ENCODE measurements at places on chromosomes 16 and 17.

DNA sequence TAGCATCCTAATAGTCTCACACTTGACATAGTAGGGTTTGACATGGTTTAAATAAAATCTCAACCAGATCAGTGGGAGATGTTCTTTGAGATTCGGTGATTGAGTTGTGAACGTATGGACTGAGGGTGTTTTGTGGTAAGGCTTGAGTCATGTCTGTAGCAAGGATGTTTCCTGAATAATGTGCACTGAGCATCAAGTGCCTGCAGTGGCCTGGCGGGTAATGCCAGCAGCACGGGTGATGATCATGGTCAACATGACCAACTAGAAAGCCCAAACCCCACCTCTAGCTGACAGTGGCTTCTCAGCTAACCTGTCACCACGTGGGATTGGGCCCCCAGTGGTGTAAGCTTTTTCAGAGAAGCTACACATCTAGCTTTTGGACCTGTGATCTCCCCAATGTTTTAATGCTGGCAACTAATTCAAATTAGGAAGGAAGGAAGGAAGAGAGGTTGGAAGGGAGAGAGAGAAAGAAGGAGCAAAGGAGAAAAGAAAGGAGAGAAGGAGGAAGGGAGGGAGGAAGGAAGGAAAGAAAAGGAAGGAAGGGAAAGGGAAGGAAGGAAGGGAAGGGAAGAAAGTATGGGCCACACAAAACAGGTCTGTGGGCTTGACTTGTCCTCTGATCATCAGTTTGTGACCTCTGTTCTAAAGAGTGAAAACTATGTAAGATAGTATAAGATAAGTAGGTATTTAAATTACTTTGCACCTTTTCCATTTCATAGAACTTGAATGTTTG, 55.4 kb downstream of the WWOX start:
- DNase-seq, result no peak

- no peak for DNase-seq
These were observed 196.0 kb upstream of the CACNG5 start for GRCh38 chr17:66638707-66639479.

DNA sequence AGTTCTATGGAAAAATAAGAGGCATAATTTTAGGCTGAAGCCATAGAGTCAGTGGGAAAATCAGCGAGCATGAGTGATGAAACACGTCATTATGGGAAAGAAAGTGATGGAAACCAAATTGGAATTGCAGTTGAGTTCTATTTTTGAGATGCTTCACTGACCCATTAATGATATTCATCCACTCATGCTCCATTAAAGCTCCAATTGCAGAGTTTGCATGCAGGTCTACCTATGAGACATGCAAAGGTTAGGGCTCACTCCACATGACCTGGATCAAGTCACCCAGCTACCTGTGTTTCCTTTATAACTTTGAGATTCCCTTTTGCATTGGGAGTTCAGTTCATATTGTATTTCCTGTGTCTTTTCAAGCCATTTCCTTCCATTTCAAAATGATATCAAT, 8.0 kb upstream of the KRTAP2-4 start:
- DNase-seq, result no peak

DNA sequence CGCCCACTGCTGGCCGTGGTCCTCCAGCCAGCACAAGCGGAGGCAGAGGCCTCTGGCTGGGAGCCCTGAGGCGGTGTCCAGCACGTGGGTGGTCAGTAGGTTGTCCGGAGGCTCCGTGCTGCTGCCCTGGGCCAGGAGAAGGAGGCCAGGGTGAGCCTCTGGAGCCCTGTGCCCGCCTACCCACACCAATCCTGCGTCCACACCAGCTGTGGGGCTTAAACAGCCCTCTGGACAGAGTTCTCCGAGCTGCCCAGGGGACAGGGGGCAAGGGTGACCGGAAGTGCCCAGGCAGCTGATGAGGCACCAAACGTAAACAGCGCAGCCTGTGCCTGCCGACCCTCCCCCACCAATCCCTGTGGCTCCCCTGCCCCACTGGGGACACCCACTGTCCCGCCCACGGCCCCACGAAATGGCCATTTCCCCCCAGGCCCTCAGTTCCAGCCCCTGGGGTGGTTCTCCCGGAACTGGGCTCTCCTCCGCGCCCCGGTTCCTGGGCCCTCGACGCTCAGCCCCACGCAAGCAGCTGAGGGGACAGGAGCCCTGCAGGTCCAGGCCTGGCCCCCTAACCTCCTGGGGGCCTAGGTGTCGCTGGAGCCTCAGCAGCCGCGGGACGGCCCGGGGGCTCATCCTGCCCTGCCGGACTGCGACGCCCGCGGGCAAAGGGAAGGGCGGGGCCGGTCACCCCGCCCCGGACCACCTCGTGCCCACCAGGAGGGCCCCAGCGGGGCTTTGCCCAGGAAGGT, 27.9 kb upstream of the DBNDD1 start:
- DNase-seq, result no peak

- no peak for DNase-seq
These were observed 32.7 kb downstream of the STAT5B start for GRCh38 chr17:42243493-42243982.

- DNase-seq, result no peak
These were observed 40.5 kb upstream of the KLHDC4 start for GRCh38 chr16:87806261-87806640.

DNA sequence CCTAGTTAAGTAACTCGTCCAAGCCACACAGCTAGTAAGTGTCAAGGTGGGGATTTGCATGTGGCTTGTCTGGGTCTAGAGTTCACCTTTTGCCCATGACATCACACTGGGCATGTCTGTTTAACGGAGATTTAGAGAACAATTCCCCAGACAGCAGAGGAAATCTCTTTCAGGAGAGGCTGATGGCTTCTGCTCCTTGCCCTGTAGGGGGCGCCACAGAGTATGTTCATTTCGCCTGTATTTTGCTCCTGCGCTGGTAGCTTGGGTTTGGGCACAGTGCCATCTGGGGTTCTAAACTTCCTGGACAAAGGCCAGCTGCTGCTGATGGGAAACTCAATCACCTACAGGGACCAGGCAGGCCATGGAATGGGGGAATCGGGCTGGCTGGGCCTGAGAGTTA, 20.4 kb downstream of the OTOA start:
- DNase-seq, result no peak

DNA sequence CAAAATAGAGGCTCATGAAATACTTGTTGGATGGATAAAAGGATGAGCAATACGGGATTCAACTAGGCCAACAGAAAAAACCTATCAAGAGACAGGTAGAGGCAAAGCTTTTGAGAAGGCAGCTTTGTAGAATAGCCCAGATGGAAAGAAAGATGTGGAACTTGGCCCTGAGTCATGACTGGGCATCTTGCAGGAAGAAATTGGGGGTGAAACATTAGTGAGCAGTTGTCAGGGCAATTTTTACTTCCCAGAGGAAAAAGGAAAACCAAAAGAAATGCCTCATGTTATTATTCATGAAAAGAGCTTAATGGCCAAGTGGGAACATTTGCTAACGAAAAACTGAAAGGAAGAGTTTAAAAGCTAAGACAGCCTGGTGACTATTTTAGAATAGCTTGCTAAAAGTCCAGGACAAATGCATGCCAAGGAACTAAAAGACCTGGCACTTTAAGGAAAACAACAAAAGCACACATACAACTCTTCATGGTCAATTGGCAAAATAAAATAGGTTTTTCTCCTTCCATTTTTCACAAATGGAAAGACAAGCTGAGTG, 180.1 kb downstream of the HS3ST3A1 start:
- DNase-seq, result no peak

DNA sequence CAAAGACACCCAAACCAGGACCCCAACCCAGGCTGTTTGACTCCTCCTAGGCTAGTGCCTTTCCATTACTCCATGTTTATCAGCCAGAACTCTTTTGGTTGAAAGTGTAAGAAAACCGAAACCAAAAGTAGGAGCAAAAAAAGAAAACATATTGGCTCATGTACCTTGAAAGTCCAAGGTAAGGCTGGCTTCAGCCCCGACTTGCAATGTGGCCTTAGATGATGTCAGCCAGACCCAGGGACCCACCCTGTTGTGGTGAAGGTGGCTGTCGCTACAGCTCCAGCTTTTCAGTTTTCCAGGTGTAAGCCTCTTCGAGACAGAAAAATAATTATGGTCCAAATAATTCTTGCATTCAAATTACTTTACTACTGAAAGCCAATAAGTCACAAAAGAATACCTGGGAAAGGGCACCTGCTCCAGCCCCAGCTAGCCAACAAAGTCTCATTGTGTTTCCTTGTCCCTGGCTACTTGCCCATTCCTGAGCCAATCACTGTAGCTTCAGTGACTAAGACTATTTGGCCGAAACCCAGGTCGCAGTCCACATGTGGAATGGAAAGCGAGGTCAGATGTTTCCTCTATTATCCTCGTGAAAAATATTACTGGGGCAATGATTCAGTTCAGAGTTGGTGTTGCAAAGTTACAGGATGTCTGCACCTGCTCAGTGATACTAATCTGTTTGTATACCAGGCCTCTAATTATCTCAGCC, 20.7 kb downstream of the DNAH9 start:
- no peak for DNase-seq

DNA sequence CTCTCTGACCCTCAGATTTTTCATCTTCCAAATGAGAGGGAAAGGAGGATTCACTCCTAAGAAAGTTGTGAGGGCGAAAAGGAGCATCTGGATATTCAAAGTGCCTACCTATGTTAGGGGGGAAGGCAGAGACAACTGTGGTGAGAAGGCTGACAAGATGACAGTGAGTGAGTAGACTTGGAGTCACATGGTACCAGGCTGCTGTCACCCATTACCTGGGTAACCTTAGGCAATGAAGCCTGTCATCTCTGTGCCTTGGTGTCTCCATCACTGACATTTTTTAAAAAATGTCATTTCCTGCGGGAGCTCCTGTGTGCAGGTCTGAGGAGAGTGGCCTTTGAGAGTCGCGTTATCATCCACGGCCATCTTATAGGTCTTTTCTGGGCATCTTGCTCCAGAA, 124.0 kb downstream of the MAF start:
- DNase-seq, result no peak

DNA sequence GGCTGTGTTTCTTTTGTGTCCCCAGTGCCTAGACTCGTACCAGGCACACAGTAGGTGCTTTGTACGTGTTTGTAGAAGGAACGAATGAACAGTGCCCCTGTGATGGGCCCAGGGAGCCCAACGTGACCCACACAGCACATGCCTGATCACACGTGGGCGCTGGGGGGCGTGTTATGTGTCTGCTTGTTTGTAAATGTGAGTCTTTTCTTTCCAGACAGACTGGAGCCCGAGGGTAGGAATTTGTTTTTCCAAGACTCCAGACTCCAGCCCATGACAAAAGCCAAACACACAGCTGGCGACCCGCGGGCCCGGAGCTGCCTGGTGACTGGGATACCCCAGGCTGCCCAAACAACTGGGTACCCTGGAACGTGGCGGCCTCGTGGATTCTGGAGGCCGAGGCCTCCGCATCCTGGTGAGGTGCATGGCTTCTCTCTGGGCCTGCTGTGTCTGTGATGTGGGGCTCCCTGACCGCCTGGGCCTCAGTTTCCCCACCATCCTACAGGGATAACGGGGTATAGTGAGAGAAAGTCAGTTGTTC, 14.9 kb upstream of the CBFA2T3 start:
- no peak for DNase-seq

GRCh38 chr17:82933911-82934310, 94.1 kb upstream of the ZNF750 start:
- no peak for DNase-seq

DNA sequence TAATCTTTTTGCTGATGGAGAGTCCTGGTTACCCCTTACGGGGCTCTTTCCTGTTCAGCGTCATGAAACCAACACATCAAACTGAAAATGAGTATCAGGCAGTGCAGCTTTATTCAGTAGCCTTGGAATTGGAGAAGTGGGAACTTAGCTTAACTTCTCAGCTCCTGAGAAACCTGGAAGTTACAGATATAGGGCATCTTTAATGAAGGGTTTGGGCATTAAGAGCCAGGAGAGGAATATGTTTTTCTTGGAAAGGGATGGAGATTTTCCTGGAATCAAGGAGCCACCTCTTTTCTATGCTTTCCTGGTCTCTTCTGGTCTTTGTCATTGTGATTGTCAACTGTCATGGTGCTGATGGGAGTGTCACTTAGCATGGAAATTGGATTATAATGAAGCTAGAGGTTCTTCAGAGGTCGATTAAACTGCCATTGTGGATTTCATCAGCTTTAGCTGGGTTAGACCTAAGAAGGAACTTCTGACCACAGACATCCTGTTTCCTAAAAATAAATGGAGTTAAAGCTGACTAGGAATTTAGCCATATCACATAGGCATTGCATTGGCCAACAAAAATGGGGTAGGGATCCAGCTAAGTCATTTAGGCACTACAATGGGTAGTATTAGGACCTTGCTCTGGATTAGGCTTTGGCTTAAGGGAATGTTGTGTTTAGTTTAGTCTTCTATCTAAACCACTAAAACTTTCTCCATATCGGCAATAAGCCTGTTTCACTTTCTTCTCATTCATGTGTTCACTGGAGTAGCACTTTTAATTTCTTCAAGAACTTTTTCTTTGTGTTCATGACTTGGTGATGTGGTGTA, 186.4 kb downstream of the BCAS3 start:
- no peak for DNase-seq

DNA sequence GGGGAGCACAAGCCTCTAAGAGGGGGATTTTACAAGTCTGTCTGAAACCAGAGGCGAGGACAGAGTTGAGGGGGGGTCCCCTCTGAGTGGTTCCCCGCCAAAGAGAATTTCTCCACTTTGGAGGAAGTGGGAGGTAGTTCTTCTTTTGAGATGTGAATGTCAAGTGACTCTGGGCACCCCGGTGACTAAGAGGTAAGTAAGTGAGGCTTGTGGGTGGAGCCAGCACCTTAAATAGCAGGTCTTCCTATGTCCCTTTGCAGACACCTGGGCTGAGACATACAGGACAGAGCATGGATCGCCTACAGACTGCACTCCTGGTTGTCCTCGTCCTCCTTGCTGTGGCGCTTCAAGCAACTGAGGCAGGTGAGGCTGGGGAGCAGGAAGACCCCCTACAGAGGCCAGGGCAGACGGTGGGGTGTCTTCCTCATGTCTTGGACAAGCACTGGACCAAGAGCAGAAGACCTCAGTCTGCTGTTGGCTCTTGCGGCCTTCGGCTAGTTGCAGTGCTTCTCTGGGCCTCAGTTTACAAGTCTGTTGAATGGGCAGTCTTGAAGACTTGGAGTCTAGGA, at the start of gene CCL22:
TSS of gene CCL22 (plus strand) at position 257 of the 569 bp plus-strand sequence. CDS start at position 291, 34 bp downstream.
- peak; percentile 13 for DNase-seq

- no peak for DNase-seq
These were observed 24.3 kb downstream of the SPECC1 start for GRCh38 chr17:20033415-20033814.

DNA sequence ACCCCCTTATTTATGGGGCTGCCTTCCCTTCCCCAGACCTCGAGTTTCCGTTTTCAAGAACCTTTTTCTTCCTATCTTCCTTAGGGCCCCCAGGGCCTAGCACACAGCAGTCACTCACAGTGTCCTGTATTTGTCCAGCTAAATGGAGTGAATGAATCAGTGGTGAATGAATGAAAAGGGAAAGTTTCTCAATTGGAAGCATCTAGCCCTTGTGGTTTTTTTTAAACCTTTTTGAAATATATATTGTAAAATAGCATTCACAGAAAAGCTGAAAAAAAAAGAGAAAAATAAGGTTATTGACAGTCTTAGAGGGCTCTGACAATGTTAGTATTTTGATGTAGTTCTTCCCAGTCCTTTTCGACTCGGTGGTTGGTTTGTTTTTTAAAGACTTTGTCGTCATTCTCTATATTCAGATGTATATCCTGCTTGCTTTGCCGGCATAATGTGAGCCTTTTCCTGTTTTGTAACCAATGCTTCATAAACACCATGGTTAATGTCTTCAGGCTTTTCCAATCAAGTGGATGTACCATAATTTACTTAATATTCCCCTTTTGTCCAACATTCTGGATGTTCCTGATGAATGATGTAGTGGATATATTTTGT, 45.3 kb downstream of the RAI1 start:
- no peak for DNase-seq
